DMS 273 treated with DMSO at 0.1 percent for 48 hours (cell line): ENCODE measurements at places on chromosomes 1 and 21.

GRCh38 chr1:84686223-84686622 lies 4.0 kb downstream of the SSX2IP start:
- DNase-seq: no peak

- DNase-seq: no peak
Observed at GRCh38 chr1:102174259-102174863, 177.6 kb upstream of the OLFM3 start.

DNA sequence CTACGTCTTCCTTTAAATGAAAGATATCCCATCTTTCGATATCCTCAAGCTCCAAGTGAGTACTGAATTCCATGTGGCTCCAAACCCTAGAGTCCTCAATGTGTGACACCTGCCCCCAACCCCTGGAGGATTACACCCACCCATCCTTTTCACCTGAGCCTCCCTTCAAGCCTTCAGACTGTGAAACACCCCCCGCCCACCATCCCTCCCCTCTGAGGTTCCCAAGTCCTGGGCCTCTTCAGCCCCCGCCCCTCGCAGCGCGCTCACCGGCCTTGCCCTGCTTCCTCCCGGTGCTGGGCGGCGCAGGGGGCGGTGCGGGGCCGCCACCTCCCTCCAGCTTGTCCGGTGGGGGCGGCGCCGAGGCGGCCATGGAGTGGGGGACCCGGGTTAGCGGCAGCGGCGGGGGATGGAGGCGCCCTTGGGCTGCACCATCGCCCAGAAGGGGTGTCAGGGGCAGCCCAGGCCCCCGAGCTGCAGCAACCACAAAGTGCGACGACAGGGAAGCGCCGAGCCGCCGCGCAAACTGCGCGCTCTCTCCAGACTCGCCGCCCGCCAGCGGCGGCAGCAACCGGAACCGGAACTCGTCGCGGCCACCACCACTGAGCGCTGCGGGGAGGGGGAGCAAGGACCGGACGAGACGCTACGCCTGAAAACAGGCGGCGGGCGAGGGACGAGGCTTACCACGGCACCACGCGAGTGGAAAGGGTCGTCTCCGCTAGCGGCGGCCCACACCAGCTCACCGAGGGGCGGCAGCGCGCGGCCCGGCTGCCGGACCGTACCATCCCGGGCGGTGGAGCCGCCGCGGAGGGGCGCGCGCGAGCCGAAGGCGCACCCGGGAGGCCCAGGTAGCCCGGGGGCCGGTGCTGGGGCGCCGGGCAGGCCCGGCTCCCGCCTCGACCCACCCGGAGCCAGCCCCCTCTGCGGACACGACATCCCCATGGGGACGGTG lies at the start of gene PYGO2:
Gene PYGO2 (minus strand): TSS at position 576 of the 949 bp plus-strand sequence. CDS start 206 bp downstream, at position 370.
- DNase-seq: peak; percentile 44

- DNase-seq: no peak
Observed at GRCh38 chr1:77133731-77134358, 85.4 kb downstream of the PIGK start.

DNA sequence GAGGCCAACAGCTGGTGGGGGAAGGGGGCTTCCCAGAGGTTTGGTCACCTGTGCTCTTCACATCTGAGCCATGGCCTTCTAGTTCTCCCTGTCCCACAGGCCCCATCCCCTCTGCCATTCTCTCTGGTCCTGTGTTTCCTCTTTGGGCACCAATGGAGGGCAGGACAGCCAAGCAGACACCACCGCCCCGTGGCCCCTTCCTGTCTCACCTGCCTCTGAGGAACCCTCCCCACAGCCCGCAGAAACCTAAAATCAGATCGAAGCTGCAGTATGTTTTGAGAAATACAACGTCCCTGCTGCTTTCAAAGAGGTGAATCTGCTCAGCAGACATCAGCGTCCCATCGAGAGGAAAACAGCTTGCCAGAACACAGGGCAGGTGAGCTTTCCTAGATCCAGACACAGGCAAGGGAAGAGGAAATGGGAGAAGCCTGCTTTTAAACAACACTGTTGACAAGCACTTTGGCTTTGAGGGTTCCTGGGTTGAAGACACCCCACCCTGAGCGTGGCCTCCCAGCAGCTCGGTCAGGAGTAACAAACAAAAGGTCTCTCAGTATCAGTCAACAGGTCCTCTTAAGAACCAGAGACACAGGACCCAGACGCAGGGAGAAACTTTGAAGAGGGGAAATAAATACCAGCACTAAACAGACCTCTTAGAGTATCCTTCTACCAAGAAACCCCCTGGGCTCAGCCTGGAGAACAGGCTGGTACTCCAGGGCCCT lies 2.3 kb downstream of the PANK4 start:
- DNase-seq: no peak
